AG20443 (cell line): ENCODE measurements at places on chromosomes 1 and 21.

GRCh38 chr1:153749408-153750005 lies 21.7 kb downstream of the INTS3 start:
- DNase-seq = peak; percentile 96

DNA sequence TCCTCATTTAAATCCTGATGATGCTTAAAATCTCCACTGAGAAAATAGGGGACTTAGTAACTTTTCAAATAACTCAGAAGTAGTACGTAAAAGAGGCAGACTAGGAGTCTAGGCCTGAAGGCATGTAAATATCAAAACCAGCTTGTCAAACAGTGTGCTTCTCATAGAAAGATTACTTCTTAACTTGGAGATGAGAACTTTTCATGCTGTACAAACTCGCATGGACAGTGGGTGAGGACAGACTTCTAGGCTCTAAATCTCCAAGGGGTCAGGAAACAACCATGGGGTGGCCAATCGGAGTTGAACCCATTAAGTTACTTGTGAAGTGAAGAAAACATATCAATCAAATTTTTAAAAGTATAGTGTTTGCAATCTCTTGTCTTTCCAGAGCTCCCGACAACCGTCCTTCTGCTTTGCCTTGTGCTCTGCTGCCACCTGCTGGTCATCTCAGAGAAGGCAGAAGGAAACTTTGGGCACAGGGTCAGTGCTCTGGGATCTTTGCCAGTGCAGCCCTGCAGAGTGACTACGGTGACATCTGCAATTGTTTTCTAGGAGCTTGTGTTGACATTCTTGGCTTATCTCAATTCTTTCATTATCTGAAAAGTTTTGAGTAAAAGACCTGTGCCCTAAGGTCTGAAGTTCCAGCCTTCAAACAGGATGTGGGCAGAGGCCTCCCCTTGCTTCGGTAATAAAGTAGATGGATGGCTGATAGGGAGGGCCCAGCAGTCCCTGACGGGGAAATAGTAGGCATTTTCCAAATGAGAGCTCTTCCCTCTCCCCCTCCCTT lies 105.1 kb upstream of the PDE4B start:
- DNase-seq = peak; percentile 86

- DNase-seq = no peak
Observed at GRCh38 chr1:192022827-192023226, 135.4 kb upstream of the RGS18 start.

GRCh38 chr1:213286235-213286634 lies 235.2 kb downstream of the RPS6KC1 start:
- DNase-seq = no peak

GRCh38 chr1:223087291-223088255 lies 55.5 kb downstream of the TLR5 start:
- no peak for DNase-seq

DNA sequence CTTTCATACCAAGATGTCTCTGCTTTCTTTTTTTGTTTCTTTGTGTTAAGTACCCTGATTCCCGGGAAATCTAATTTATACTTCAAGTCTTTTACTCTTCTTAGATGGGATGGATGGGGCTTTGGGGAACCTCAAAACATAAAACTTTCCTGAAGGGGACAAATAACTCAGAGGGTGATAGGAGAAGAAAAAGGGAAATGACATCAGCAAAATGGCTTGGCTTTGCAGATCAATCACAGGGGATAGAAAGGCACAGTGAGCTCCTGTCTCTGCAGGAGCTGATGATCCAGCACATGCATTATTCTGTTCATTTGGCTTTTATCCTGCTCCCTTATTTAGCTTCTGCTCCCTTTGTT lies 1.4 kb upstream of the CA14 start:
- no peak for DNase-seq

GRCh38 chr21:44686843-44687561 lies 5.0 kb upstream of the KRTAP12-1 start:
- DNase-seq = no peak

DNA sequence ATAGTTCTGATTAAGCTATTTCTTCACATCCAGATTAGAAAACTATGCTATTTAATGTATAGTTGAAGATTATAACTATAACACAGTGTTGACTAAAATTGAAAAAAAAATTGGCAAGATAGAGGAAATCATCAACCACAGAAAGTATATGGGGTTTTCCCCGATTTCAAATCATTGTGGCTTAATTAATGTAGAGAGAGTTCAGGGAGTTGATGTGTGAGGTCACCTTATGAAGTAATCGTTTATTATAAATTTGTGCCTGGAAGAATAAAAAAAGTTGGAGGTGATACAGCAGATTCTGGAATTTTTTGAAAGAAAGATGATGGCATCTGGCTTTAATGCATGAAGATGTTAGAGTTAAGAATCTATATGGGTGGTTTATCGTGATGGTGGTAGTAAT lies 84.3 kb downstream of the PTGS2 start:
- no peak for DNase-seq

DNA sequence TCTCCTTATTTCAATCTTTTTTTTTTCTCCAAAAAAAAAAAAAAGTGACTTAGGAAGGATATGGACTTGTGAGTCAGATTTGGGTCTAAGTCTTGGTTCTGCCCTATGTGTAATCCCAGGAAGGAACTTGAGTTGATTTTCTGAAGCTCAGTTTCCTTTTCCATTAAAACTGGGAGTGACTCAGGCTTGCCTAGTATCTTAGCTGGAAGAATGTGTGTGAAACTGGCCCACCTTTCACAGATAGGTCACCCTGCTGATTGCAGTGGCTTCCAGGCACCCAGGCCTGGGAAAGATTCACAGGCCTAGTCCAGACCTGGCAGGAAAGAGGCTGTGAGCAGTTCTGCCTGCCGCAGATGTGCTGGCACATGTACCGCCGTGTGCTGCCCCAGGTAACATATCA lies 218.3 kb upstream of the HOOK1 start:
- peak; percentile 48 for DNase-seq

DNA sequence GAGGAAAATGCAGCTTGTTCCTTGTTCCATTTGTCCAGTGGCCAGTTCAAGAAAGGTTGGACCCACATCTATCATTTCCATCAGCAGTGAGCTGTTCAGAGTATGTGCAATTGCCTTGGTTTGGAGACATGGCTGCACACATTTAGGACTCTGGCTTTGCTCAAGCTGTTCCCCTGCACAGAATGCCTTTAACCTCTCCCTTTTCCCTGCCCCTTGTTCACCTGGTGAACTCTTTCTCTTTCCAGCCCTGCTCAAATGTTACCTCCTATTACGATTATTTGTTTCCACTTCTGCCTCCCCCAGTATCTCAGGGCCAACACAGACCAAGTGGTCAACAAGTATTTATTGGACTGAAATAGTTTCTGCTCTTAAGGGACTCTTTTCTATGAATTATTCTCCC lies 385.9 kb downstream of the CAMTA1 start:
- no peak for DNase-seq

DNA sequence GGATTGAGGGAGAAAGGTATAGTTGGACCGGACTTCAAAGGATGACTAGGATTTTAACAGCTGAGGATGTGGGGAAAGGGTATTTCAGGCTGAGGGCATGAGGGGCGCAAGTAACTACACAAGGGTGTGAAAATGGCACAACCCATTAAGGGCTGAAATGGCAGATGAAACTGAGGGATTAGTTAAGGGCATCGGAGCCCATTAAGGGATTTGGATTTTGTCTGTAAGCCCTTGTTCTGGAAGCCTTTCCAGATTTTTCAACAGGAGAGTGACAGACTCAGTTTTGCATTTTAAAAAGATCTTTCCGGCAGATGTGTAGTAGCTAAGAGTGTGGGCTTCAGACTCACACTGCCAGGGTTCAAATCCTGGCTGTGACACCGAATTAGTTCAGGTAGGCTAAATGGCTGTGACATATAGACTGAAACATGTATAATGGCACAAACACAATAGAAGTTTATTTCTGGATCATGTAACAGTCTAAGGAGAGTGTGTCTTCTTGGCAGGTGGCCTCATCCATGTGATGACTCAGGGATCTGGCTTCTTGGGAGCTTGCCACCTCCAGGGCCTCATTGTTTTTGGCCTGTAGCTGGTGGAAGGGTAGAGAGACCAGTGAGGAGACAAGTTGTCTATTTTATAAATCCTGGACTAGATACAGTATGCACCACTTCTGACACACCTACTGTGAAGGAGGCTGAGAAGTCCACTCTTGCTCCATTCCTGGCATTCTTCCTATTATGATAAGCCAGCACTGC lies 49.6 kb downstream of the UBE2T start:
- peak; percentile 92 for DNase-seq

- peak; percentile 86 for DNase-seq
Observed at GRCh38 chr1:2194319-2194897, at the start of gene FAAP20. TSS of gene FAAP20 (minus strand) at chr1:2194772. CDS start at chr1:2194749, 23 bp downstream.

DNA sequence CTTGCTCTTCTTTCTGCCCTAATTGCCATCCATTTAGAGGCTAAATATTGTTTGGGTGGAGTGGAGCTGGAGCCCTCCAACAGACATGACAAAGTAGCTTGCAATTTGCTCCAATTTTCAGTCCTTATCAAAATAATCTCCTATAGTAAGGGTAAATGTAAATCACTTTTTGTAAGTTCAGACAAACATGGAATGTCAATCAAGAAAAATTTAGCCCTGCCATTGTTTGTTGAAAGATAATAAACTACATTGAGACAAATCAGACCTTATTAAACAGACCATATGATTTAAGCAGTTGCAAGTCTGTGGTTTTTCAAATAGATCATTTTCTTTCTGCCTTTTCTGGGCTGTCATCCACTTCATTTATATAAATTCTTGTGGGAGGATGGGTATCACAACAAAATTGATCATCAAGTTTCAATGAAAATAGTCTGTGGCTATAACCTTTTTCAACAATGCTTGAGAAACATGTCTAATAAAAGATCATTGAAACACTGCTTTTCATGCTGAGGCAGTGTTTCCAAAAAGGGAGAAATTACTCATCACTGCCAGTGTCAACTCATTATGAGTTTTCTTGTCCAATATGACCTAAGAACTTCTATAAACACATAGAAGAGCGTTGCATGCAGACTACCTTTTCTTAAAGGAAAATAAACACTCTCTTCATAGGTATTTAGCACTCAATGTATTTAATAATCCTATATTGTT lies 1152.0 kb upstream of the B3GALT2 start:
- no peak for DNase-seq

GRCh38 chr21:44365251-44365966 lies 12.0 kb downstream of the TRPM2 start:
- DNase-seq = peak; percentile 5

DNA sequence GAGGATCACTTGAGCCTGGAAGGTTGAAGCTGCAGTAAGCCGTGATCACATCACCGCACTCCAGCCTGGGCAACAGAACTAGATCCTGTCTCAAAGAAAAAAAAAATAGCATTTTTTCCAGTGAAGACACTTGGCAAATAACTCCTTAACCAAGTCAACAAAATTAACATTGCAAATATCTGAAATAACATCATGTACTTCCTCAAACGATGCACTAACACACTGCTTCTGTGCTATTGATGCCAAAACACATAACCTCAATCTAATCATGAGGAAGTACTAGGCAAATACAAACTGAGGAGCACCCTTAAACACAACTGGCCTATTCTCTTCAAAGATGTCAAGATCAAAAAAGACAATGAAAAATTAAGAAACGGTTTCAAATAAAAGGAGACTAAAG lies 32.3 kb downstream of the PABPC4 start:
- no peak for DNase-seq

DNA sequence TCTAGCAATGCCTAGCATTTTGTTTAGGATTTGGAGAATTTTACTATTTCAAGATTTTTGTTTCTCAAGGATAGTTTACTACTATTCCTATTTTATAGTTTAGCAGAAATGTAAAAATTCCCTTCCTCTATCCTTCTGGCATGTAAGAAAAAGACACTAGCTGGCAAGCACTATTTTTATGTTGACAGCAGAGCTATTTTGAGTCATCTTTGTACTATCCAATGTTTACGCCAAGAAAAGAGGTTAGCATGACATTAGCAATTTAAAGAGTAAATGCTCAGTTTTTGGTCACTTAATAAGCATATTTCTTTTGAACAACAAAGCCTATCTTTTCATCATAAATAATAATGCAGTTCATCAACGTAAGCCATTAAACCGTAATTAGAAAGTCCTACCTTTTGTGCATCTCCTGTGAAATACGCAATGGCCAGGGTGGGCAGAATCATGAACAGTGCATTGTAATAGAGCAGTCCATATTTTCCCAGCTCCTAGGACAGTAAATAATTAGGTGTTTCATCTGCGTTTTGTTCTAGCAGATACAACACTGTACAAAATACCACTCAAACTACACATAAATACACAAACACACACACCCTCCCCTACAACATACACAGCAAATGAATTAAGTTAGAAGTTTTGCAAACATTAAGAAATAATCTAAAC lies 12.0 kb downstream of the SLC35D1 start:
- DNase-seq = peak; percentile 63
